CD4-positive, alpha-beta T cell treated with Interleukin-21 for 1 hour (primary cell): ENCODE measurements at places on chromosomes 3 and 15.

GRCh38 chr3:97291901-97292300 is 472.7 kb upstream of the ARL6 start:
- DNase-seq = no peak

GRCh38 chr3:171556148-171556547 is 95.9 kb upstream of the TNIK start:
- no peak for DNase-seq

- no peak for DNase-seq
These were observed 13.3 kb upstream of the IQCF1 start for GRCh38 chr3:51916418-51916817.

- DNase-seq = no peak
These were observed 352.3 kb downstream of the PTPRG start for GRCh38 chr3:61913701-61914100.

DNA sequence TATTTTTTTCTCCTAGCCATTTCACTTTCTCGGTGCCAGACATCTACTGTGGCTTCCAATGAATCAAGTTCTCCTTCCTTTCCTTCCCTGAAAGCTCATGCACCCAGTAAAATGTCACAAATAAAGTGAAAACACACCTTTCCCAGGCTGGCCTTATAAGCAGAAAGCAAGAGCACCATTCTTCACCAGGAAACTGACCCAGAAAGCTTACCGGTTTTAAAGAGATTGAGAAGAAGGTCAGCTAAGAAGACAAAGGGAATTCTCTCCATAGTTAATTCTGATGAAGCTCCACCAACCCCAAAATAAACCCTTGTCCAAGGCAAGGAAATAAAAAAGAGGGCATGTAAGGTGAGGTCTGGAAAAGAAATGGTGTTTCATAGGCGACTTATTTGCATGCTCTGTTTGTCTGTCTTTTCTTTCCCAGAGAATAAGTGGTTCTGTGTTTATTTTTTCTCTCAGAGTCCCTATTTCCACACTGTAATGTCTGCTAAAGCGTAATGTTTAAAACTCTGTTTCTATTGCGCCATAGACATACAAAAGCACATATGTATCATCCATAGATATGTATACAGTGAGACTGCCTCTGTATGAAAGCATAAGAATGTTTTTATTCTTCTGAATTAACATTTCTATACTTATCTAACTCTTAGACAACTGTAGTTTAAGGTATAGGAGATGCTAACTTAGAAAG is 2.8 kb downstream of the LSAMP start:
- no peak for DNase-seq

- DNase-seq = no peak
These were observed 1282.9 kb downstream of the ROBO2 start for GRCh38 chr3:78322780-78323179.

GRCh38 chr15:38130740-38131498 is 121.7 kb upstream of the SPRED1 start:
- DNase-seq = no peak

- DNase-seq = no peak
These were observed 1280.4 kb downstream of the NSUN3 start for GRCh38 chr3:95343228-95343627.

- no peak for DNase-seq
These were observed 36.0 kb upstream of the SYNPR start for GRCh38 chr3:63242124-63242523.
